ENCODE measurements at places on chromosomes 5 and 9.

- DNase-seq: peak; percentile 51
Measured at GRCh38 chr5:135829681-135830383, 4.6 kb upstream of the SLC25A48 start.

DNA sequence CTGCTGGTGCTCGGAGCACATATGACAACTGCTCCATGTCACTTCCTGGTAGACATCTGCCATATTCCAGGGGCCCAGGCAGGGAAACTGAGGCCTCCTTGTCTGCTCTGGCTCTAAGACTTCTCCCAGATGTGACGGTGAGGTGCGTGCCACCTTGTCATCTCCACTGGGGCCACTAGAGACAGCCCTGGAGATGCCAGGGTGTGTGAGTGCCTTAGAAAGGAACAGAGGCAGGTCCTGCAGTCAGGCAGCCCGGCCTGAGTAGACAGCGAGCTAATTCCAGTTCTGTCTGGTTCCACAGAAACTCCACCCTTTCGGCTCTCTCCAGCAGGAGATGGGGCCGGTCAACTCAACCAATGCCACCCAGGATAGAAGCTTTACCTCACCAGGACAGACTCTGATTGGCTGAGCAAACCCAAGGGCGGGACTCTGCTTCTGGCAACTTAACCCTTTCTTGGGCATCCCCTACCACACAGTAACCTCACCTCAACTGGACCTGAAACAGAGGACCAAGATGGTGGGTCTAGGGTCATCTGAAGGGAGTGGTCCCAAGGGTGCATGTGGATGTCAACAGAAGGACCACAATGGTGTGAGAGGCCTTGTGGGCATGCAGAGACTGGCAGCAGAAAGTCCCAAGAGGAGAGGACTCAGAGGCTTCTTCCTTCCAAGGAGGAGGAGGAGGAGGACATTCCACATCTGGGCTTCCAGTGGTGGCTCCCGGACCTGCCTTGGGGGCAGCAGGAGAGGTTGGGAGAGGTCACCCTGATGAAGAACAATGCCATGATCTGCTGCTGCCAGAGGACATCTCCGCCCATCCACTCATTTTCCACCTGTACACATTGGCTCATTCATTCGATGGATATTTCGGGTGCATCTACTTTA lies 77.7 kb downstream of the RGS3 start:
- no peak for DNase-seq

DNA sequence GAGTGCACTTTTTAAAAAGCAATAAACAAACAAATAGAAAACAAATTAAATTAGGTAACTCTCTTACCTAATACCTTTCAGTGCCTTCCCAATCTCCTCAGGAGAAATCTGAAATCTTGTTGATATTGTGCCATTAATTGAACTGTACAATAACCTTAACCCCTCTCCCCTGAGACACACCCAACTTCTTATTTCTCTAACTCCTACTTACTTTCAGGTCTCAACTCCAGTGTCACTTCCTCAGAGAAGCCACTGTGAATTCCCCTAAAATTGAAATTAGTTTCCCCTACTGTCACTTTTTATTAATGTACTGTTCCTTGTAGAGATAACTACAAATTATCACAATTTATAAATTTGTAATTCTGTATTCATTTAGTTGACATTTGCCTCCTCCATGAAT lies 295.3 kb upstream of the TNC start:
- no peak for DNase-seq

GRCh38 chr5:57097526-57097925 lies 76.3 kb upstream of the GPBP1 start:
- no peak for DNase-seq

DNA sequence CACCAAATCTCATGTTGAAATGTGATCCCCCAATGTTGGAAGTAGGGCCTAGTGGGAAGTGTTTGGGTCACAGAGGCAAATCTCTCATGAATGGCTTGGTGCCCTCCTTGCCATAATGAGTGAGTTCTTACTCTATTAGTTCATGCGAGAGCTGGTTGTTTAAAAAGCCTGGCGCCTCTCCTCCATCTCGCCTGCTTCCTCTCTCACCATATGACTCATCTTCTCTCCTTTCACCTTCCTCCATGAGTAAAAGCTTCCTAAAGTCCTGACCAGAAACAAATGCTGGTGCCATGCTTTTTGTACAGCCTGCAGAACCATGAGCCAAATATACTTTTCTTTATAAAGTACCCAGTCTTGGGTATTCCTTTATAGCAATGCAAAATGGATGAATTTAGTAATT lies 20.9 kb upstream of the ARHGAP26 start:
- no peak for DNase-seq

DNA sequence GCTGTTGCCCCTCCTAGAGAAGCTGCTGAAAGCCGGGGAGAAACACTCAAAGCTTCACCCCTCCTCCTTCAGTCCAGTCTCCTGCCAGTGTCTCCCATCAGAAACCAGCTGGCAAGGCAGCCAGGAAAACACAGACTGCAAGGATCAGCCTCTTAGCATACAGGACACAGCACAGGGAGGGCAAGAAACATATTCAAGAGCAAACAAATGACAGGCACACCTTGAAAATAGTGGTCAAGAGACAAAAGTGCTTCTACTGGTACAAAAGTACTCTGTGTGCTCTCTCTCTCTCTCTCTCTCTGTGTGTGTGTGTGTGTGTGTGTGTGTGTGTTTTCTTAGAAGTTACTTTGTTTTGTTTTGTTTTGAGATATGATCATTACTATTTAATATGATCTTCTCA lies 227.2 kb downstream of the RAB3C start:
- no peak for DNase-seq

- no peak for DNase-seq
Measured at GRCh38 chr5:122085041-122085440, 7.0 kb upstream of the LOX start.

DNA sequence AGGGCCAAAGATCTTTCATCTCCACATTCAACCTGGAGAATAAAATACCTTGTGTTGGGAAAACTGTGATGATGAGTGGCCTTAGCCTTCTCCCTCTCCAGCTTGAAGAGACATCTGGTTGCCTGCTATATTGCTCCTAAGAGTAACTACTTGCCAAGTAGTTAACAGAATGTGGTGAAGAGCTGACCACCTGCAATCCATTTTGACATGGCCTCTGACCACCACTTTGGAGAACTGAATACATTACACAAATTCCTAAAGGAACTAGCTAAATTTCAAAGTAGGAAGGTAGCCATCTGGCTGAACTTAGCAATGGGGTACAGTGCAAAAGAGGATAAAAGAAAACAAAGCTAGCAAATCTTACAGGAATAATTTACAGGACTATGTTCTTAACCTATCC lies 7.2 kb downstream of the TBCA start:
- no peak for DNase-seq

DNA sequence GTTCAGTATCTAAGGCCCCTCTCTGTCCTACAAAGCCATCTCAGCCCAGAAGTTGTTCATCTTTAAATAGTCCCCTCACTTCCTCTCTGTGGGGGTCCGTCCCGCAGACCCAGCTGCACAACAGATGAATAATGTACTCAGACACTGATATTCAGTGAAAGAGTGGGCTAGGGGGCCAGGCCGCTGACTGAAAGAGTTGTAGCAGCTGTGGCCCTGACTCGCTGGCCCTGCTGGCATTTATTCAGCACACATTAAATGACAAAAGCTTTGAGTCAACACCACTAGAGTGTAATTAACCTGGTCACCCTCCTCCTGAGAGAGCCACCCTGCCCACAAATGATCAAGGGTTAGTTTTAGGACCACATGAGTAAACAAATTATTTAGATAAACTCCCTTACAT lies 76.3 kb downstream of the MED10 start:
- no peak for DNase-seq

GRCh38 chr5:3155717-3156116 lies 404.2 kb upstream of the IRX2 start:
- no peak for DNase-seq

DNA sequence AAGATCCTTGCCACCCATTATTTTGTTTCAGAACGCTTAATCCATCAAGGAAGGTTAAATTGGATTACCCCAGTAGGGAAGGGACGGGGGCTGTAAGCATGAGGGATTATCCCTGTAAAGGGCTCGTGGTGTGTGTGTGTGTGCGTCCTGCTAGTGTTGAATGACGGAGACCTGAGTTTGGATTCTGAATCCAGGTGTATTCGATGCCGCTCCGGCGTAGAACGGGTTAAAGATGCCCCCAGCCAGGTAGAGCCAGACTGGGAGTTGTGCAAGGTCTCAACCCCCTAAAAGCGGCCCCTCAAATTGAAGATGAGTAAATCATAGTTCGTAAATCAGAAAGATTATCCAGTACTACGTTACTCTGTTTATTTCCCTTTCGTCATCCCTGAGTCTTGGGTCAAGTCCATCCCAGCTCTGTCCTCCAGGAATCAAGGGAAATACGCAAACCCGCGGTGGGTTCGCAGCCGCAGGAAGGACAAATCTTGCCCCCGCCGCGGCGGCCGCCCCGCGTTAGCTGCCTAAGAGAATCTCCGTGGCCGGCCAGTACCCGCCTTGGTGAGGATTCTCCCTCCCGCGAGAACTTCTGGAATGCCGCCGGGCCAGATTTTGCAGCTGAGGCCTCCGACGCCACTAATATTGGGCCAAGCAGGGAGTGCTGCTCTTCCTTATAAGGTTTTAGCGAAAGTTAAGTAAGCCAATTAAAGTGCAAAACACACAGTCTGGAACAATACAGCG lies 586 bp upstream of the MTAP start:
- DNase-seq: no peak

DNA sequence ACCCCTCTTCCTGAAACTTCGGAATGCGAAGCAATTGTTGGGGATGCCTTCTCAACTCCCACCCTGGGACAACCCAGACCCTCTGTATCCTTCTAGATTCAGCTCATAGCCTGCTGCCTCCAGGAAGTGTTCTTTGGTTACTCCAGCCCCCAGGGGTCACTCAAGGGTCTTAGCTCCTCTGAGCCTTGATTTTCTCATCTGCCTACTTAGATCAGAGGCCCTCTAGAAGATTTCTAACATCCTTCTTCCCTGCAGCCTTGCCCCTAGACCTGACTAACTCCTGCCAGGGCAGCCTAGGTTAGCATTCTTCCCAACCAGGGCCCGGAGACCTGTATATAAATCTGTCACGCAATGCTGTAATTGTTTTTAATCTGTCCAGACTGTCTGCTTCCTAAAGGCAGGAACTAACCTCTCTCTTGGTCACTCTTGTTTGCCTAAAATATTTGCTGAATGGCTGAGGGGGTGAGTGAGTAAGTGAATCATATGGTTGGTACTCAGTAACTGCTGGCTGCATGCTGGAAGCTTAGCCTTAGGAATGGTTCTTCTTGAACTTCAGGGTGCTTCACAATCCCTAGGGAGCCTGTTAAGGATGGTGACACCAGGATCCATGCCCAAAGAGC lies 8.2 kb downstream of the GALNT10 start:
- no peak for DNase-seq

DNA sequence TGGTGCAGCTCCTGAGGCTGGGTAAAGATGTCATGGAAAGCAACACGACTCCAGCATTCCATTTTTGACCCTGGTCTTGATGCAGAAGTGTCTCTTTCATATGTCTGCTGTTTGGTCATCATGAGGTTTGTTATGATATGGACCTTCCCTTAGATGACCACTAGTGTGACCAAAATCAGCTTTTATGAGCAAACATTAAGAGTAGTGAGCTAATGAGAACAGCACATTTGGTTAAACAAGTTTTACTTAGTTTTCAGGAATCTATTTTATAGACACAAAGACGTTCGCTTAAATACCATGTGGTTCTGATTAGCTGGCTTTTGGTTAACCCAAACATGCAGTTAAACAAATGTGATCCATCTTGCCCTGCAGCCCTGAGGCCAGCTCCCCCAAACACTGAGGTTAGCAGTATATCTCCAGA lies 56.7 kb upstream of the ACTBL2 start:
- no peak for DNase-seq

- DNase-seq: no peak
Measured at GRCh38 chr9:96555567-96556386, 63.9 kb downstream of the CDC14B start.

DNA sequence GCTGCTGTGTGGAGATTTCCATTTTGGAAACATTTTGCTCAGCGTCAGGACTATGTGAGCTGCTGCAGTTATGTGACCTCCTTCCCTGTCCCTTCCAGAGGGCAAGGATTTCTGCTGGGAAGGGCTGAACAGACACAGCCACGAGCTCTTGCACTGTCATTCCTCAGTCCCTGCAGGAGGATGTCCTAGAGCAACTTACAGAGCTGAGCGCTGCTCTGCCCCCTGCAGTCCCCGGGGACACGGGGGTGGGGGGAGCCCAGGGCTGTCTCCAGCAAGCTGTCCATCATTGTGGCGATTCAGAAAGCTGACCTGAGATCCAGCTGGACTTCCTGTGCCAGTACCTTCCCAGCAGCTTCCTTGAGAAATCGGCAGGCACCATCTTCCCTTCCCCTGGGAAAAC lies 28.0 kb upstream of the MAP1B start:
- DNase-seq: no peak

DNA sequence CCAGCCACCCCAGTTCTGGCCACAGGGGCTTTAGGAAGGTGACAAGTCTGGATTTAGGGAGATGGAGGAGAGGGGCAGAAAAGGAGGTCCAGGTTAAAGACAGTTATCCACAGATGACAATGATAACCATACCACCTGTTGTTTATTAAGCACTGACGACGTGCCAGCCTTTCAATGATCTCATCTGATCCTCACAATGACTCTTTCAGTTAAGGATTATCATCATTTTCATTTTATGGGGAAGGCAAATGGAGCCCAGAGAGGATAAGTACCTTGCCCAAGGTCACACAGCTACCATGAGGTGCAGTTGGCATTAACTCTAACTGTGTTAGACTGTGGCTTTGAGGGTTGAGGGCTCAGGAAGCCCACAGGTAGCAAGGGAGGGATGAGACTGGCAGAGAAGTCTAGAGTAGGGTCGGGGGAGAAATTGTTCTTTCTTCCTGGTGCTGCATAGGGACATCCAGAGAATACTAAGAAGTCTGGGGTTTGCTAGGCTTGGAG lies 21.5 kb upstream of the JADE2 start:
- no peak for DNase-seq

GRCh38 chr5:87074934-87075541 lies 192.6 kb upstream of the RASA1 start:
- no peak for DNase-seq

GRCh38 chr5:8879248-8879647 lies 666.6 kb downstream of the SEMA5A start:
- DNase-seq: no peak

GRCh38 chr5:160675988-160676387 lies 176.0 kb downstream of the ATP10B start:
- DNase-seq: no peak

GRCh38 chr5:179306191-179307012 lies 38.9 kb downstream of the ADAMTS2 start:
- no peak for DNase-seq

- no peak for DNase-seq
Measured at GRCh38 chr9:21789541-21790037, 12.8 kb upstream of the MTAP start.

All from stimulated activated CD4-positive, alpha-beta T cell treated with anti-CD3 and anti-CD28 coated beads, Interleukin-4, amount 100 ng/mL, for 48 hours (primary cell).